ENCODE measurements at places on chromosomes 12 and 14.

DNA sequence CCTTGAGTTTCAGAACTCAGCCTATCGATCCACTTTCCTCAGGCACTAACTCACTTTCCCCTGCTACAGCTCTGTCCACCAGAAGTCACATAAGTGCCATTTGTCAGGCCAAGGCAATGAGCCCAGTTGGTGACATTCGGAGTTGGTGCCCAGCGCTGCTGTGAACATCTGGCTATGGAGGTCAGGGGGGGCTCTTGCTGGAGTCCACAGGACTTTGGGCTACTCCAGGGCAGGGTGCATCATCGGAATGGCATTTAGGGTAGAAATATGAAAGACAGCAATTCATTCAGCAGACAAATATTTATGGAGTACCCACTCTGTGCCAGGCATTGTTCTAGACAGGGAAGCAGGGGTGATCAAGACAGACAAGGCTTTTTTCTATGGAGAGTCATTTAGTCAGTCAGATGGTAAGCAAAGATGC lies 1.5 kb upstream of the PPP1CC start:
- DNase-seq: peak; percentile 71

- no peak for DNase-seq
Observed at GRCh38 chr12:105911966-105912365, 226.8 kb downstream of the NUAK1 start.

GRCh38 chr12:109786799-109787198 lies 46.4 kb downstream of the TRPV4 start:
- no peak for DNase-seq

DNA sequence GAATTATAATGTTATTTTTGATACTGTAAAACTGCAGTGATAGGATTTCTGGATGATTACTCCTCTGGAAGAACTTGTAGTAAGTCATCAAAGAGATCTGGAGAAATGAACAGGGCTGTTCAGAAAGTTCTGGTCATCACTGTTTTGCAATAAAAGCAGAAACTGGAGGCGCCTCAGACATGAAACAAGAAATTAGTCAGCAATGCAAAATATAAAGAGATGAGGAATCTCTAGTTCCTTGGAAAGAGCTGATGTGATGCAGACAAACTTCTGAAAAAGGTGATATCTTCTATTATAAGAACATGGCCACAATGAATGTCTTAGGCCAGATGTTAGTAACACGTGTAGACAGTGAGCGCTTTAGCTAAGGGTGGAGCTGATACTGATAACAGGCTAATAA lies 9.5 kb downstream of the ACIN1 start:
- no peak for DNase-seq

GRCh38 chr14:96735526-96735925 lies 61.7 kb upstream of the VRK1 start:
- no peak for DNase-seq

GRCh38 chr14:93538413-93538812 lies 107.7 kb downstream of the UNC79 start:
- no peak for DNase-seq

- DNase-seq: peak; percentile 79
Observed at GRCh38 chr14:102046337-102047278, 40.2 kb downstream of the HSP90AA1 start.

GRCh38 chr12:114287821-114288525 lies 118.0 kb downstream of the TBX5 start:
- no peak for DNase-seq

DNA sequence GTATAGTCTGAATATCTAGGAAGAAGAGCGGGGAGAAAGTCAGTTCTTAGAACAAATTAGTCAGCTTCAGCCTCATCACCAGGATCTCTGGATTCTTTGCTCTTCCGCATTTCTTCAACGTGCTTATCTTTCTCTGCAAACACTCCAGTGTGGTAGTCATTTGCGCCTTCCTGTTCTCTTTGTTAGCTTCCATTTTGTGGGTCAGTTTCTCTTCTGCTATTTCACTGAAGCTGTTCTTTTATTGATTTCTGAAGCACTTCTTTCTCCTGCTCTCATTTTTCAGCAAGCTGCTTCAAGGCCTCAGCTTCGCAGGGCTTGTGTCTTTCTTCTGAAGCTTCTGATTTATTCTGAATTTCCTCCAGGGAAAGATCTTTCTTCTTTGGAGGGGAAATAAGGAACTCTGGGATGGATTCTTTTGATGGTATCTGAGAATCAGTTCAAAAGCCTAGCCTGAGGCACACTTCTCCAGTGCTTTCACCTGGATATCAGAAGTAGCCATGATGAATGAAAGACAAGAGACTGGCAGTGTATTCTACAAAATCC lies 13.5 kb downstream of the AMN1 start:
- DNase-seq: no peak

- no peak for DNase-seq
Observed at GRCh38 chr12:96099421-96099820, 64.0 kb upstream of the LTA4H start.

DNA sequence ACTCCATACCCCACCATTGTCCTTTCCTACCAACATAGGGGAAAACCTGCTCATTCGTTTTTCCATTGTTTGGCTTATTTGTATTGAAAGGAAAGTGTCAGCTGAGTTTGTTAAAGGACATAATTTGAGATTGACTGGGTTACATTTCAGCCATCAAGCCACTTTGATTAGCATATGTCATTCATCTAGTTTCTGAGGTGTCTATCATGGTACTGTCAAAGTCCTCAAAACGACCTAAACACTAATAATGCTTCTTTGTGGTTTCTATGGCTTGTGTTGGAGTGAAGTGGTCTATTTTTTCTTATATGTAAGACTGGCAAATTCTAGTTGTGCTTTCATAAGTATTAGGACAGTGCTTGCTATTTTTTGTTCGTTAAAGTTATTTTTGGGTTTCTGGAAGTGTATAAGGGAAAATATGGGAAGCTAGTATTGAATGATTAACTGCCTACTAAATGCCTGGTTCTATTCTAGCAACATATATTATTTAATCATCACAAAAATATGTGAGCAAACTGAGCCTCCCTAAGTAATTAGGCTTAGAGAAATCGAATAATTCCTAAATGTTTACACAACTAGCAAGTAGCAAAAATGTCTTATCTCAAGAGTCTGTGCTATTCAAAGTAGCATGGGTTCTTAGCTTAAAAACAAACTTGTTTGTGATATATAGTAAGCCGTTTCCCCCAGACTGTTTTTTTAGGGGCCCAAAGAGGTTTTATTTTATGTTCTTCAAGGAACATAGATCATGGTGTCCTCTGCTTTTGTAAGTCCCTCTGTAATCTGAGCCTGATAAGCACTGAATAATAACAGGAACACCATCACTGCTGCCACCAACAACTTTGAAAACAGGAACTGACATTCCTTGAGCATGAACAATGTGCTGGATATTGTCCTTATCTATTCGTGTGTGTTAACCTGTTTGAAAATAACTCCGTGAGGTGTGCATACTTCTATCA lies 67.1 kb downstream of the DERA start:
- peak; percentile 33 for DNase-seq

GRCh38 chr14:73757876-73758391 lies 43.8 kb upstream of the PNMA1 start:
- no peak for DNase-seq

GRCh38 chr14:68785534-68786490 lies 7.1 kb downstream of the ZFP36L1 start:
- peak; percentile 85 for DNase-seq

- DNase-seq: peak; percentile 57
Observed at GRCh38 chr12:19031032-19031431, 98.5 kb upstream of the PLEKHA5 start.

DNA sequence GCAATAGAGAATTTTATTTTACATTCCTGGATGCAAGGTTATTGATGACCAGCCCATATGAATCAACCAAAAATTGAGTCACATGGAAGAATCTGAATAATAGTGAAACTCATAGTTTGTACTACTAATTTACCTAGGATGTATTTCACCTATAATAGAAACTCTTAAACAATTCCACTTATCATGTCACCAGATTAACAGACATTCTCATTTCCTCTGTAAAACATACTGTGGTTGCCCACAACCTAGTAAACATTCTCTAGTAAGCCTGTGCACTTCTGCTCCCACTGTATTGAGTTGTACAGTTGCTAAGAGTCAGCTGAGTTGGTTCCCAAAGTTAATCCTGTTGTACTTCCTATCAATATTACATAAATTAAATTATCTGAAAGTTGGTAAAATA lies 196.6 kb upstream of the TMTC1 start:
- DNase-seq: no peak

GRCh38 chr14:21965042-21965441 lies 291.4 kb upstream of the OR4E1 start:
- DNase-seq: no peak

GRCh38 chr12:113135178-113136127 lies at the start of gene RASAL1:
RASAL1 (minus strand) TSS chr12:113135761; CDS start chr12:113135462, 299 bp downstream.
- DNase-seq: no peak

- peak; percentile 48 for DNase-seq
Observed at GRCh38 chr12:114679452-114679875, 4.5 kb downstream of the TBX3 start.

- no peak for DNase-seq
Observed at GRCh38 chr12:113673458-113674238, 202.0 kb upstream of the LHX5 start.

GRCh38 chr12:123900871-123901376 lies 71.7 kb downstream of the CCDC92 start:
- no peak for DNase-seq

- no peak for DNase-seq
Observed at GRCh38 chr14:99789581-99789980, 3.6 kb upstream of the EML1 start.

DNA sequence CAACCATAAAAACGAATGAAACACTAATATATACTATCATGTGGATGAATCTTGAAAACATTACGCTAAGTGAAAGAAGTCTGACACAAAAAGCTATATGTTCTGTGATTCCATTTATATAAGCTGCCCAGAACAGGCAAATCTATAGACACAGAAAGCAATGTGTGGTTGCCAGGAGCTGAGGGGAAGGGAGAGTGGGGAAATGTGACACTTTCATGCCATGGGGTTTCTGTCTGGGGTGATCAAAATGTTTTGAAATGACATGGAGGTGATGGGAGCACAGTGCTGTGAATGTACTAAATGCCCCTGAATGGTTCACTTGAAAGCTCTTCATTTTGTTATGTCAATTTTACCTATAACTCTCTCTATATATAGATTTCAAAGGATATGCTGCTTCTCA lies 30.1 kb downstream of the ATG14 start:
- DNase-seq: no peak

DNA sequence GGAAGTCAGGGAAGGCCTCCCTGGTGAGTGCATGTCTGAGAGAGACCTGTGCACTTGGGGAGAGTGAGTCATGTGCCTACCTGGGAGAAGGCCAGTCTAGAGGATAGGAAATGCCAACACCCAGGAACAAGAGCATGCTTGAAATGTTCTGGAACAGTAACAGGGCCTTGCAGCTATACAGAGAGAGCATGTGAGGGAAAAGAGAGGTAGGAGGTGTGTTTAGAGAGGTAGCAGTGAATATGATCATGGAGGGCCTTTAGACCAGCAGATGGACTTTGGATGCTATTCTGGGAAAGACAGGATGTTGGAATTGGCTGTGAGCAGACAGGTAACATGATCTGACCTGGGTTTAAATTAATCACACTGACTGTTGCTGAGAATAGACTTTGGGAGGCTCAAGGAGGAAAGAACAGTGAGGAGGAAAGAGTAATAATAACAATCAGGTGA lies 1143.6 kb downstream of the FLRT2 start:
- no peak for DNase-seq

GRCh38 chr14:68217791-68218340 lies 398.3 kb downstream of the RAD51B start:
- no peak for DNase-seq

DNA sequence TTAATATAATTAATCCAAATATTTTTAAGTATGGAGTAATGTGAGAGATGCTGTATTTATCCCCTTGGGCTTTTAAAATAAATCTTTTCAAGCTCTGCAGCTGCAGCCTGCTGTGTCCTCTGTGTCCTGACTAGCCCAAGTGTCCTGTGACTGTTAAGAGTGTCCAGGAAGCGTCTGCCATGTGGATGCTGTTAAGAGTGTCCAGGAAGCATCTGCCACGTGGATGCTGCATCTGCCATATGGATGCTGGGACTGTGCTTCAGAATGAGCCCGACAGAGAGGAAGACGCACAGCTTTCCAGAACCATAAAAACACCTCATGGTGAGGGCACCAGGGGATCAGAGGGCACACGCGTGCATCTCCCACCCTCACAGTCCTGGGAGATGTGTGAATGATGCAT lies 307.2 kb downstream of the ADGRD1 start:
- DNase-seq: no peak

GRCh38 chr14:35068238-35069012 lies 22.4 kb downstream of the FAM177A1 start:
- DNase-seq: peak; percentile 34

DNA sequence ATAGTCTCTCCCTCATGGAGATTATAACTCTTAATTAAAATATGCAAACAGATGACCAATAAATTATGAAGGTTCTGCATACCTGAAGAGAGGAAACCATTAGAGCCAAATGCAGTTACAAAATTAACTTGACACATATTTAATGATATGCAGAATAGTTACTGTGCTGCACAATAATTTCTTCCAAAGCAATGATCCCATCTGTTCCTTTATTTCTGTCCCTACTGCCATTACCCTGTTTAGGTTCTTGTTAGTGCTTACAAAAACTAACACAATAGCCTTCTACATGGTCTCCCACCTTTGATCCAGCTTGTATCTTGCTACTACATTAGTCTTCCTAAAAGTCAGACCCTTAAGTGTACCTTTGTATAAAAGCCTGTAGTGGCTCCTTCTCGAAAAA lies 411.1 kb downstream of the APAF1 start:
- DNase-seq: no peak

- DNase-seq: no peak
Observed at GRCh38 chr12:43287706-43288383, 264.2 kb downstream of the ADAMTS20 start.

- peak; percentile 40 for DNase-seq
Observed at GRCh38 chr12:12975322-12976077, 23.5 kb upstream of the GPRC5D start.

DNA sequence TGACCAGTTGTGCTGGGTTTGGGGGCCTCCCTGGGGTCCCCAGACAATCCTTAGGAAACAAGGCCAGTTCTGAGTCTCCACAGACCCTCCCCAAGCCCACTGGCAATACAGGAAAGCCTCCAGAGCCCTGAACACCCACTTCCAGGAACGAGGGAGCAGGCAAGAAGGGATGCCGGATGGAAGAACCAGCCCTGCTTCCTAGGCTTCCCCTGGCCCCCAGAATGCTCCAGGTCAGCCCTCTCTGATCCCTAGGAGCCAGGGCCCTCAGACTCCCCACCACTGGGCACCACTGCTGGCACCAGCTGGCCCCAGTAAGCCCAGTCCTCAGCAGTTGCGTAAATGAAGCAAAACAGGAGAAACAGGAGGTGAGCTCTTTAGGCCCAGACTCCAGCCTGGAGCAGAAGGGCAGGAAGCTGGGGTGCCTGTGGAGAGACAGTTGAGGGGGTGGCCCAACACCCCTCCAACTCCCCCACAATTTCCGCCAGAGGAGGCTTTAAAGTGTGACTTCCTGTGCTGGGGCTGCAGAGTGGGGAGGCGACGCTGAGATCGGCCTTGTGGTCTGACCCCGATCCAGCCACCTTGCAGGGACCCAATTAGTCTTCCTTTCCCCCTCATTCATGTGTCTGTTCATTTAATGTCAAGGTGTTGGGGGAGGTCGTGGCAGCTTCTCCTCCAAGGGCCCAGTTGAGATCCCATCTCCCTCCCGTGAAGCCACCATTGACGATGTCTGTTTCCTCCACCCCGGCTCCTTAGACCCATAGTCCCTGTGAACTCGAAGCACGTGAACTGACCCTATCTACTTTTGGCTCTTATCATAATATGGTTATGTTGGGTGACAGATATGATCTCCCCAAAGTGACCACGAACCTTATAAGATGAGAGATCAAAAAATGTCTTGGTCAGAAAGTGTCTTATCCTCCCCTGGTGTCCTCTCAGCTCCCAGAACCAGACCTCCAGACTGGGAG lies 4.7 kb downstream of the TNFRSF1A start:
- DNase-seq: no peak

- DNase-seq: peak; percentile 2
Observed at GRCh38 chr12:69435644-69436043, 34.5 kb upstream of the FRS2 start.
